Hippocampal formation (tissue), 2 donors: ENCODE measurements at places on chromosomes 7 and 10.

GRCh38 chr10:93926613-93927012, 32.8 kb downstream of the SLC35G1 start:
- no peak for DNase-seq

GRCh38 chr7:124246262-124246863, 213.5 kb upstream of the TMEM229A start:
- DNase-seq, result no peak

DNA sequence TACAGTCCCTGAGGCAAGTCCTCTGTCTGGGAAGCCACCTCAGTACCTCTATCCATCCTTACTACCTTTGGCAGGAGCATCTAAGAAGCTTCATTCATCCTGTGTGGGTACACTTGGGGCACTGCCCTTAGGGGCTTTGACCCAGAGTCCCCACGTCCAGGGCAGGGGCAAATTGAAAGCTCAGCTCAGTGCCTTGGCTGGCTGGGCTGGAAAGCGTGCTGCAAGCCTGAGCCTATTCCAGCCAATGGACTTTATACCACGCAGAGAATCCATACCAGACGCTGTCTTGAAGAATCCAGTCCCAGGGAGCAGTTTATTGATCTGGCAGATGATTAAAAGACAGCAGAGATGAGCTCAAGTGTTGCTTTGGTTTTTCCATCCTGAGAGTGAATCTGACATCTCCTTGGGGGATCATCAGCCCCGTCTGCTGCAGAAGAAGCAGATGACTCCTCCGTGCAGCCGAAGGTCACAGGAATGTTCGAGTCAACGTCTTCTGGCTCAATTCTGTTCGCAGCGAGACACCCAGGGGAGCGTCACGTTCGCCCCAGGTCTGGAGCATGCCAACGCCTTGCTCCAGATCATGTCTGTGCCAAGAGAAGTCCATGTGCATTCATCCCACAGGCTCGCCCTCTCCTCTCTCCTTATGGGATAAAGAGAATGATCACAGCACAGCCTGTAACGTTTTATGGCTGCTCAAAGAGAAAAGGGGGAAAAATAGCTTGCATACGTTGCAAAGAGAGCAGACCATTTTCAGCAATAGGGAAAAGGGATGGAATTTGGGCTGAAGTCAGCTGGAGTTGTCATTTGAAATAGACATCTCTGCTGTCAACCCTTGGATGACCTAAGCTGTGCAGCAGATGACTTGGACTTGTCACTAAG, 35.8 kb upstream of the LYZL1 start:
- no peak for DNase-seq

DNA sequence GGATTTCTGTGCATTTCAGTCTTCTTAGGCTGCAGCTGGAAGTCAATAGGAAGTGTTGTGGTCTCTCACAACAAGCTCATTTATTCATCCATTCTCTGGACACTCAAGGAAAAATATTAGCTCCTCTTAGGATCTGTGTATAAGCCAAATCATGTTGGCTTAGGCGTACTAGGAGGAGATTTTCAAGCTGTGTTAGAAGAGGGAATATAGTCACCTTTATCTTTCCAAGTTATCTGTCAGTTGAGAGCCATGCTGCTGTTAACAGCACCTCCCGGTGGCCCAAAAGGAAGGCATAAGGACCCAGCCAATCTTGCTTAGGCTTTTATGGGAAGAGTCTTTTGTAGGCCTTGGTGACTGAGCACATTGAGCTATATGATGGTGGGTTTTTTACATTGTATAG, 220.0 kb downstream of the LRMDA start:
- no peak for DNase-seq

GRCh38 chr7:91034459-91035368, 229.5 kb upstream of the FZD1 start:
- peak; percentile 22 for DNase-seq

DNA sequence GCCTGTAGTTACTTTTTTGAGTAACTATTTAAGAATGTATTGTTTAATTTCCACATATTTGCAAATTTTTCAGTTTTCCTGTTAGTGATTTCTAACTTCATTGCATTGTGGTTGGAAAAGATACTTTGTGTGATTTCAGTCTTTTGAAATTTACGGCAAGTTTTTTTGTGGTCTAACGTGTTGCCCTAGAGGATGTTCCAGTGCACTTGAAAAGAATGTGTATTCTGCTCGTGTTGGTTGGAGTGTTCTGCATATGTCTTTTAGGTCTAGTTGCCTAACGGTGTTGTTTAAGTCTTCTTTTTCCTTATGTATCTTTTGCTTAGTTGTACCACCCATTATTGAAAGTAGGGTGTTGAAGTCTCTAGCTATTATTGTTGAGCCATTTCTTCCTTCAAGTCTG, 59.7 kb downstream of the LCOR start:
- no peak for DNase-seq

DNA sequence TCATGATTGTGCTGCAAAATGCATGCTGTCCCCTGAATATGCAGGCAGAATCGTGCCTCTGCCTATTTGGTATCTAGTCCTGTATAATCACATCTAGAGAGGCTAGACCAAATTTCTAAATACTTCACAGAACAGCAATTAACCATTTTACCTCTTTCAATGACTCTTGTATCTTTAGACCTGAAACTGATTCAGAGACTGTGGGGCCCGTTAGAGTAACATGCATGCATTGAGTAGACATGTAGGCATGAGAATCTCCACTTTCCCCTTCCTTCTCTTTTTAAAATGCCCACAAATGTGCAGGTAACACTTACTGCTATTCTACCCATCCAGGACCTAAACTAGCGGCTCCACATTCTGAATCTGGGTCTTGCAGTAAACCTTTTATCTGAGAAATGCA, 8.8 kb downstream of the ZNF92 start:
- no peak for DNase-seq

DNA sequence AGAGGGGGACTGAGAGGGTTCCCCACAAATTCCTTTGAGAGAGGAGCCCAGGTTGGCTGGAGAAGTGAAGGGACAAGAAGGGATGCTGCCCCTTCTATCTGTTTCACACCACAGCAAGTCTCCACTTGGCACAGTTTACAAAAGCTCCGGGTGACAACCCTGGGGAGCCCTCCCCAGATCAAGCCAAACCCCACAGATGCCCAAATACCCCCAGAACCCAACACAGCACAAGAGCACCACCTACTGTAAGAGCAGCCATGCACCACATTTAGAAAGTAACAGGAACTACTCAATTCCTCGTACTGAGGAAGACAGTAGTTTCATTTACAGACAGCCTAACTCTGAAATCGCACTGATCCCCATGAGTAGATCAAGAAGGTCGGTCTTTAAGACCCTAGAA, 67.8 kb upstream of the ATP6V0A4 start:
- no peak for DNase-seq

GRCh38 chr7:12777257-12777656, 89.8 kb downstream of the ARL4A start:
- DNase-seq, result no peak

DNA sequence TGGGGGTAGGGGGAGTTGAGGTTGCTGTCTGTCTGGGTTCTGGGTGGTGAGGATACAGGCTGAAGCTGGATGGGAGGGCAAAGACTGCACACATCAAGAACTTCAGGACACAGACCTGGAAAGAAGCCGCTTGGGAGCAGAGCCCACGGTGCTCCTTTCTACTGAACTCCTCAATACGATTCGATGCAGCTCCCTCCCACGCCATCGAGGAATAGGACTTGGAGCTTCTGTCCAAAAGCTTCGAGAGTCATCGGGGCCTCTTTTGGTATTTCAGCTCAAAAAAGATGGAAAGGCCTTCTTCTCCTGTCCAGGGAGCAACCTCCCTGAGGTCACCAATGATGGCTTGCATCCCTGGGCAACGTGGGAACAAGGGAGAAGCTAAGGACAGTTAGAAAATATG, 407.1 kb upstream of the MGMT start:
- DNase-seq, result no peak

GRCh38 chr7:92765725-92766124, 70.6 kb downstream of the CDK6 start:
- no peak for DNase-seq

DNA sequence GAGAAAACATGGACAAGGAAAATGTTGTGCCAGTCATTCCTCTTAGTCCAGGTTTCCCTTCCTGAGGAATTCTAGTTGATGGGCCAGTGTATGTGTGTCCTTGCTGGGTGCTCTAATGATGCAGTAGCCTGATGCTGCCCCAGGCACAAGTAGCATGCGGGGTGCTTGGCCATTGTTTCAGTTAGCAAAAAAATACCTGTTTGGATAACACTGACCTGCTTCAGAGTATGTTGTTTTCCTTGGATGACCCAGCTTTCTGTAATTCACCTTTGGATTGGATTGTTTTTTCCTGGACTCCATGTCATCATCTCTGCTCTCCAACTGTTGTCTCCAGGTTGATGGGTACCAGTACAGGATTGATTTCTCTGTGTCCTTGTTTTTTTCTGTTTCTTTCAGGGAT, 169.2 kb downstream of the SND1 start:
- no peak for DNase-seq

GRCh38 chr7:12619461-12620069, 49.0 kb downstream of the SCIN start:
- no peak for DNase-seq
